Choroid plexus epithelial cell (primary cell): ENCODE measurements at places on chromosomes 5 and 9.

DNA sequence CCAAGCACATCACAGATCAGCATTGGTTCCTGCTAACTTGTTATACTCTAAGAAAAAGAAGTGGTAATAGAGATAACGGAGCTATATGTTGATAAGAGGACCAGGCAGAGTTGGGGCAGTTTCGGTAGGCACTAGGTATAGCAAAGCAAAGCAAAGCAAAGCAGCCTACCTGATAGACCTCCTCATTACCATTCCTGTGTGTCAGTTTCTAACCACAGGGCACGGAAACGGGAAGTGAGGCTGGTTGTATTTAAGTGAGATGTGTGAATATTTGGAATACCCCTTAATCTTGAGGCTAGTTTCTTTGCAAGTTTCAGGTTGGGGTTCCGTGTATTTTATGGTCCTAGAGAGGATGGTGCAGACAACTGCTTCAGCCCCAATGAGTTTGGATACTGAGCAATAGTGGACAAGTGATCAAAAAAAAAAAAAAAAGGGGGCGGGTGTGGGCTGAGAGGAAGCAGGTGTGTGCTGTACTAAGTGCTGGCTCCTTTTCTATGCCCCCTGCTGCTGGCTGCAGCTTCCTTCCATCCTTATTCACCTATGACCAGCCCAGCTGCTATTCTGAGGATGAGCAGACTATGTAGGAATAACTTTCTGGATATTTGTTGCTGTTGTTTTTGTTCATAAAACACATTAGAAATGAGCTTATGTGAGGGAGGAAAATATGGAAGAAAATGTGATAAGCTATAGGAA is 183.3 kb downstream of the SH3GL2 start:
- no peak for DNase-seq

- no peak for DNase-seq
Observed at GRCh38 chr5:173744551-173744950, 128.1 kb upstream of the BOD1 start.

DNA sequence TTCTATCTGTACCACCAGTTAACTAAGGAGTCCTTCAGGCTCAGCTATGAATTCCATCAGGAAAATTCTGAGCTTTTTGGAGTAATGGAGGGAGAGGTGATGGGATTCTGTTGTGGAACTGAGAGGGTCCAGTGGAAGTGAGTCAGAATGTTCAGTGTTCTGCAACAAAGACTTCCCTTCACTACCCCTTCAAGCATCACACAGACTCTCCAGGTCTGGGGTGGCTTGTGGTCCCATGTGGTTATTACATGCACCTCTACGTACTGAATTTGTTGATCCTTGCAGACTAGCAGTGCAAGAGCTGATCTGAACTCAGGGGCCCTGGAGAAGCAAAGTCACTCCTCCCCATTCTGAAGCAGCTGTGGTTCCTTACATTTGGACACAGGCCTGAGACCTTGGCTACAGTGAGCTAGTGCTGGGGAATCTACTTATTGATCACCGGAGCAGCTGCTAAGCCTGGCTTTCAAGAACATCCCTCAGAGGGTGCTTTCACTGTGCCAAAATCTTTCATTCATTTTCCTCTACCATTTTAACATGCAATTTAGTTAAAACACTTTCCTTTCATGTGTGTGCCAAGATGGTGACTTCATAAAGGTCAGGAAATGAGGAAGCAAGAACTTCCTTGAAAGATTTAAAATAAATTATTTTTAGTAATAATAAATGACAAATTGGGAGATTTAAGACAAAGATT is 75.0 kb upstream of the TNC start:
- no peak for DNase-seq

GRCh38 chr9:13278023-13278367 is 1.5 kb downstream of the MPDZ start:
- DNase-seq: peak; percentile 79
